Germinal center (tissue), 1 donor: ENCODE measurements at places on chromosomes 4 and X.

DNA sequence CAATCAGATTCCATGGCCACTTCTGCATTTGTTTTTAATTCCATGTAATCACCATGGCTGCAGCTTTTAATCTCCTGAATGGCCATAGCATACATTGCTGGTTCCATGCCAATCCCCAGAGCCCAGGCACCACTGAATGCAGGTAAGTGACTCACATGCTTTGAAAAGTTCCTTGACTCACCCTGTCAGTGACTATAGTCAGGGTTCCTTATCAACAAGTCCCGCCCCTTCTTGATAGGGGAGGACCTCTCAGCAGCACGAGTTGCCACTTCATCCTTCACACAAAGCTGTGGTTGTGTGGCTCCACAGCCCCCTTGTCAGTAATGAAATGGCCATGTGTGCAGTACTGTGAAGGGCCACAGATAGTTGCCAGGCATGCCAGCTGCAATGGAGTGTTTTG, 516.6 kb downstream of the PPARGC1A start:
- no peak for DNase-seq

DNA sequence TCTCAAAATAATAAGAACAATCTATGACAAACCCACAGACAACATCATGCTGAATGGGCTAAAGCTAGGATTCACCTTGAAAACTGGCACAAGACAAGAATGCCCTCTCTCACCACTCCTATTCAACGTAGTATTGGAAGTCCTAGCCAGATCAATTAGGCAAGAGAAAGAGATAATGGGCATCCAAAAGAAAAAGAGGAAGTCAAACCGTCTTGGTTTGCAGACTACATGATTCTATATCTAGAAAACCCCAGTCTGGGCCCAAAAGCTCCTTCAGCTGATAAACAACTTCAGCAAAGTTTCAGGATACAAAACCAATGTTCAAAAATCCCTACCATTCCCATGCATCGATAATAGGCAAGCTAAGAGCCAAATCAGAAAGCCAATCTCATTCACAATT, 59.0 kb downstream of the CHM start:
- DNase-seq = no peak

- DNase-seq = no peak
Observed at GRCh38 chrX:48927736-48928382, 9.0 kb upstream of the PIM2 start.

- DNase-seq = no peak
Observed at GRCh38 chr4:87339440-87339839, 16.8 kb upstream of the HSD17B13 start.

DNA sequence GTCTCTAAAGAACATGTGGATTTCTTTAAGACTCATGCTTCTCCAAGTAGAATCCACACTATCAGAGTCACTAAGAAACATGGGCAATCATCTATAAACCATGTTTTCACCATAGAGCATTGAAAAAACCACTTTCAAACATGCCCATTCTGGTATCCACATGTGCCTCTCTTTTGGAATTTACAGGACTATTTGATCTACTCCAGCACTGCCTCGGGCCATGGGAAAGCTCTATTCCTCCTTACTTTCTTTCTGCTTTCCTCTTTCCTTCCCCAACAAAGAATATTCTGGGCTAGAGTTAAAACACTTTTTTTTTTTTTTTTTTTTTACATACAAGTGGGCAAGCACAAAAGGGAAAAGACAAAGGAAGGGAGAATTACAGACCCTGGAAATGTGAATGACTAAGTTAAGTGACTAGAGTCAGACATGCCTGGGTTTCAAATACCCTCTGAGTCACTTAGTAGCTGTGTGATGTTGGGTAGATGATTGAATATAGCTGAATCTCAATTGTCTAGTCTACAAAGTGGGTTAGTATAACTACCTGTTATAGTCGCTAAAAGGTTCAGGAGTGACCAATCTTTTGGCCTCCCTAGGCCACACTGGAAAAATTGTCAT, 847.7 kb upstream of the INTU start:
- DNase-seq = no peak

- no peak for DNase-seq
Observed at GRCh38 chr4:176981074-176981473, 188.4 kb upstream of the VEGFC start.

DNA sequence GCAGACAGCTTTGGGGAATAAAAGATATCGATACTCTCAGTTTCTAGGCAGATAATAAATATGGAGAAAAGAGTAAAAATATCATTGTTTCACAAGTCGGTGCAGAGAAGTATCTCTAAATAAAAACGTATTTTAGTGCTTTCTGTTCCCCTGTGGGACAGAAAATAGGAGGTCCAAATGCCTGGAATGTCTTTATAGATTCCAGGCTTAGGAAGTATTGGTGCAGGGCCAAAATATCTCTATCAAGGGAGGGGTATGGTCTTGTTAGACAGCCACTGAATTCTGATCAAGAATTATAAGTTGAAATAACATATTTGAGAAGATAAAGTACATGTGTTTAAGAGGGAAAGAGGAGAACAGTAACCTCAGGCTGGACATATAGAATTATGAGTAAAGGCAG, 596.4 kb downstream of the PCDH18 start:
- DNase-seq = no peak

- no peak for DNase-seq
Observed at GRCh38 chr4:126548890-126549289, 1083.9 kb upstream of the INTU start.

- no peak for DNase-seq
Observed at GRCh38 chr4:11072463-11072862, 356.2 kb downstream of the HS3ST1 start.

GRCh38 chr4:53962516-53963225, 101.7 kb downstream of the CHIC2 start:
- DNase-seq = no peak
